ENCODE measurements at places on chromosomes 3 and 15.

GRCh38 chr15:39834256-39834655 is 51.6 kb upstream of the FSIP1 start:
- no peak for DNase-seq

- DNase-seq = no peak
These were observed 4.3 kb downstream of the RIOX2 start for GRCh38 chr3:97967966-97968365.

DNA sequence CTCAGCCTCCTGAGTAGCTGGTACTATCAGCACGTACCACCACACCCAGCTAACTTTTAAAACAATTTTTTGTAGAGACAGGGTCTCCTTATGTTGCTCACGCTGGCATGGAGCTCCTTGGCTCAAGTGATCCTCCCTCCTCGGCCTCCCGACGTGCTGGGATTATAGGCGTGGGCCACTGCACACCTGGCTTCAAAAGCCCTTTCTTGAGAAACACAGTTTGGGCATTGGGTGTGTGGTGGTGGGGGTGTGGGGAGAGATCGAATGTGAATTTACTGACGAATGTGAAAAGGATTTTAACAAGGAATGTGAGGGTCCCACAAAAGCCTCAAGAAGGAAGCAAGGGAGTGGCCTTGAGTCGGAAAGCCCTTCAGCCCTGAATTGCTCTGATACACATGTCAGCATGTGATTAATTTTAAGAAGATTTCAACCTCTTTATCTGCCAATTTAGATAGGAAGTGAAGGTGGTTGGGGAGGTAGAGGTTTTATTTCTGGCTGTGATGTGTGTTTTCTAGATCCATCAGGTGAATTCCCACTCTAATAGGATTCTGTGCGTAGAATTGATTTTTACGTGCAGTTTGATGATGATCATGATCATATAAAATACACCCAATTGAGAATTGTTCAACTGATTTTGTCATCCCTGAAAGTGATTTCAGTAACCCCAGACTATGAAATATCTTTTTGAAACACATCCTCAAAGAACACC is 1.1 kb downstream of the CCR4 start:
- DNase-seq = no peak

- DNase-seq = no peak
These were observed 22.9 kb downstream of the SECISBP2L start for GRCh38 chr15:49023354-49023753.

DNA sequence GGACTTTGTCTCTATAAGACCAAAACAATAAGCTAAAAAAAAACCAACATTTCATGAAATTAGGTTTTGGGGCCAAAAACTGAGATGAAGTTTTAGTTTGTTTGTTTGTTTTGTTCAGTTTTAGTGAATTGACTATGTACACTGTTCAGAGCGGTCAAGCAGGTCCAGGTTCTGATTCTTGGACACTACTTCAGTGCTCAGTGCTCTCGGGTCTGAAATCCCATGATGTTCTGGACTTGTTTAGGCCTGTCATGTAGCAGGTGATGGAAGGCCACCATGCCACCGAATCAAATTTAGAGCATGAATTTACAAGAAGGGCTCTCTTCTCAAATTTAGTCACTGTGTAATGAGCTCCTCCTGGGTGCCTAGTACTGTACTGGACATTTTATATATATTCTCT is 45.5 kb downstream of the COL8A1 start:
- DNase-seq = no peak

GRCh38 chr3:62159709-62160092 is 213.6 kb downstream of the FEZF2 start:
- DNase-seq = no peak
